ENCODE measurements at places on chromosomes 1 and 21. TPM values are rescaled to one million over a fixed set of nuclear protein-coding genes. Genes with fewer than 3 reads are reported as not detected.

GJA4 gene
- 0.48 TPM for total RNA-seq

ESRRG gene
- total RNA-seq: not detected

FAM43B gene
- total RNA-seq: not detected

MCOLN3 gene
- total RNA-seq: 4.8 TPM

Measured in tracheal epithelial cell (primary cell).